ENCODE measurements at places on chromosomes 1 and 21.

DNA sequence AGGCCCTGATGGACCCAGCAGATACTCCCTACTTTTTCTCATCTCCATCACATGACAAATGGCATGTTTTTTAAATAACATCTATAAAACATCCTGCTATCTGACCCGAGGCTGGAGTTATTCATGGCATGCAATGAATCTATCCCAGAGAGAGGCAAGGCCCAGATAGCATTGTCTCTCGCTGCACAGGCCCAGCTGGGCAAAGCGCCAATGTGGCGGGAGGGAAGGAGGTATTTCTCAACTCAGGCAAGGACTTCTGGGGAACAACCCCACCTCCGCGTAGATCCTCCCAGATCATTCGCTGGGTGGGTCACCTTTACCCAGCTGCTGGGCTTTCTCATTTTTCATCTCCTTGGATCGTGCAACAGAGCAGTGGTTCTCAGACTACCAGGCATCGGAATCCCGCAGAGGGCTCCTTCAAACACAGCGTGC, 59.8 kb downstream of the ERG start:
- DNase-seq: peak; percentile 78

GRCh38 chr21:26844258-26845065, 747 bp downstream of the ADAMTS1 start:
- DNase-seq: no peak

- peak; percentile 95 for DNase-seq
These were observed 15.1 kb upstream of the PADI3 start for GRCh38 chr1:17233675-17234320.

- no peak for DNase-seq
These were observed 341 bp upstream of the TMEM61 start for GRCh38 chr1:54980046-54980527.

DNA sequence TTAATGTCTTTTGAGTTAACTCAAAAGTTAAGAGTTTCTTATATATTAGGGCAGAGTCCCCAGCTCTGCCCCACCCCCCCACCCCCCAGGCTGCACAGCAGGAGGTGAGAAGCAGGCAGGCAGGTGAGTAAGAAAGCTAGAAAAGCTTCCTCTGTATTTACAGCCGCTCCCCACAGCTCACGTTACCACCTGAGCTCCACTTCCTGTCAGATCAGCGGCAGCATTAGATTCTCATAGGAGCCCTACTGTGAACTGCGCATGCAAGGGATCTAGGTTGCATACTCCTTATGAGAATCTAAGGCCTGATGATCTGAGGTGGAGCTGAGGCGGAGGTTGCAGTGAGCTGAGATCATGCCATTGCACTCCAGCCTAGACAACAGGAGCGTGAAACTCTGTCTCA, 81.9 kb downstream of the SIM2 start:
- no peak for DNase-seq

- no peak for DNase-seq
These were observed 178.5 kb upstream of the LMO4 start for GRCh38 chr1:87150143-87150542.

DNA sequence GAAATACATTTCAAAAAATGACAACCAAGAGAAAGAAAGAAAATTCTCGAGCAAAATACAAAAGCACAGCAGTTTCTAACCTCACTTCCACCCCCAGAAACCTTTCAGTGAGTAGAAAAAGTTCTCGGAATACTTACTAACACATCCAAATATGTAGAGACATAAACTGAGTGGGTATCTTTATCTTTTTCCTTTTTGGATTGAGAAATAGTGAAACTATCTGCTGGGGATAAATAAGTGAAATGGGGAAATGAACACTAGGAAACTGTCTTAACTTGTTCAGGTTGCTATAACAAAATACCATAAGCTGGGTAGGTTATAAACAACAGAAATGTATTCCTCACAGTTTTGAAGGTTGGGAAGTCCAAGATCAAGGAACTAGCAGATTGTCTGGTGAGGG, 72.0 kb downstream of the VCAM1 start:
- DNase-seq: no peak

GRCh38 chr1:244350027-244350426, 101.7 kb downstream of the ADSS2 start:
- DNase-seq: no peak

DNA sequence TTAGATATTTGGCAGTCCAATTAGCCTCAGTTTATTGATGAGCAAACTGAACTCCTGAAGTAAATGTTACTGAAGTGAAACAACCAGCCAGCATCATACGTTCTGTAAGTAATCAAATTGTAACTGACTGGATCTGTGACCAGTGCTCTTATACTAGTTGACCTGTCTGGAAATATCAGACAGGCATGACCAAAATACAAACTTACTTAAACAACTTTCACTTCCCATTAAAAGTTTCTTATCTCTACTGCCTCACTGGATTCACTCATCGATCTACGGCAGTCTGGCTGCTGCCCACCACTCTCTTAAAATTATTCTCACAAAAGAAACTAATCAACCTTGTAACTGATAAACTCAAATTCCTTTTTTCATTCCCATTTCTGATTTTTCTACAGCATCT, 56.4 kb downstream of the WDR3 start:
- no peak for DNase-seq

GRCh38 chr1:194295685-194296084, 1109.3 kb upstream of the B3GALT2 start:
- peak; percentile 66 for DNase-seq

All from kidney glomerular epithelial cell (primary cell).